AG09319 (cell line): ENCODE measurements at places on chromosomes 7 and 10.

DNA sequence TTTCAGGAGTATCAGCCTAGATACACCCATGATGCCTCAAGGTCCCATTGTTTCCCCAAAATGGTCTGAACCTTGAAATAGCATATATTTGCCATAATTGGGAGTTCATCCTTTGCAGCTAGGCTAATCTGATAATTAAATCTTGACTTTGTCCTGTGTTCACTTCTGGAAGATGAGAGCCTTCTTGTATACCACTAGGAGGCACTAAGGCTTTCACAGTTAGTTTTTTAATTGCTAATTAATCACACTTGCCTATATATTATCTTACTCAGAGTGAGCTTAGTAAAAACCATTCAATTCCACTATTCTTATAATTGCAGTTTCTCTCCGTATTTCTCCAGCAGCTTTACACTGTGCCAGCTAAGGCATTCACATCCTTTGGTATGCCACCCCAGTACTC, 48.7 kb upstream of the MAGI2 start:
- no peak for DNase-seq

DNA sequence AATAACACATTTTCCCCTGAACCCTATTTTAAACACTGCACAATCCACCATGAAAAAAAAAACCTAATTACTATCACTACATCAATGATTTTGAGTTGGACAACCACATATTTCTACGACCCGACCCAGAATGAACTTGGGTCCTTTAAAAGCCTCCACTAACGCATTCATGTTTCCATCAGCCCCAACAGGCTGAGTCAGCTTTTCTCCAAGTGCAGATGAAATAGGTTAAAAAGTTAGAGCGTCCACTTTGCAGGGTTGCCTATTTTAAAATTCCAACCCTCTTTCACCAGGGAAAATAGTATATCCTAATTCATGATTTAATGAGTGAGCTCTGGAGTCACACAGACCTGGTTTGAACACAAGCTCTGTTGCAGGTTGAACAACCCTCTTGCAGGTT, 501.0 kb upstream of the SORCS1 start:
- DNase-seq = no peak

- no peak for DNase-seq
Observed at GRCh38 chr7:37234334-37234733, 214.3 kb downstream of the ELMO1 start.

GRCh38 chr7:73918926-73919693, 58.2 kb downstream of the TMEM270 start:
- no peak for DNase-seq

GRCh38 chr10:33596422-33596821, 262.0 kb upstream of the NRP1 start:
- no peak for DNase-seq

- DNase-seq = no peak
Observed at GRCh38 chr7:130191791-130192190, 13.4 kb downstream of the TMEM209 start.

DNA sequence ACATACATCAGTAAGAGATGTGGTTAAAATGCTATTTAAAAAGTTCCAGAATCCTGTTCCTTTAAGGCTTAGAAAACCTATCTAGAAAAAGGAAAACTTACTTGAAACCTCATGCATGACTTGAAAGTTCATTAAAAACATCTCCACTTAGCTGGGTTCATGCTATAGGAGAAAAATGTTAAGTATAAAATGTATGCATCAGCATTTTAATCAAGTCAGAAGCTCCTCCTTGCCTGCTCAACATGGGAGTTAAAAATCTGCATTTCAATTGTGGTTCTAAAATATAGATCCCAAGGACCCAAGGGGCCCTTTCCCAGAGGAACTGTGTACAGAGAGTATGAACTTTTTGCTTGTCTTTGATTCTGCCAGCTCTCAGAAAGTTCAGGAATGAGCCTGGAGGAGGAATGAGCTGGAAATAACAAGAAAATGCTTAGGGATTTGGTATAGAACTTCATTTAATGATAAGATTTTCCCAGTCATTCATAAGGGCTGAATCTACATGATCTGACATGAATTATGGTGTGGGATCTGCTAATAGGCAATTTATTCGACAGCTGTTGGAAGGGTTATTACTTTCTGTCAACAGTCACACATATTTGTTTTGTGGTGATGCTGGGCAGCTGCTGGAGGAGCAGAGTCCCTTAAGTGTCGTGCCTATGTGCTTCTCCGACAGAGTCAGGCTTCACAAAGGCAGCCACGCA, 85.6 kb upstream of the MTPN start:
- no peak for DNase-seq

DNA sequence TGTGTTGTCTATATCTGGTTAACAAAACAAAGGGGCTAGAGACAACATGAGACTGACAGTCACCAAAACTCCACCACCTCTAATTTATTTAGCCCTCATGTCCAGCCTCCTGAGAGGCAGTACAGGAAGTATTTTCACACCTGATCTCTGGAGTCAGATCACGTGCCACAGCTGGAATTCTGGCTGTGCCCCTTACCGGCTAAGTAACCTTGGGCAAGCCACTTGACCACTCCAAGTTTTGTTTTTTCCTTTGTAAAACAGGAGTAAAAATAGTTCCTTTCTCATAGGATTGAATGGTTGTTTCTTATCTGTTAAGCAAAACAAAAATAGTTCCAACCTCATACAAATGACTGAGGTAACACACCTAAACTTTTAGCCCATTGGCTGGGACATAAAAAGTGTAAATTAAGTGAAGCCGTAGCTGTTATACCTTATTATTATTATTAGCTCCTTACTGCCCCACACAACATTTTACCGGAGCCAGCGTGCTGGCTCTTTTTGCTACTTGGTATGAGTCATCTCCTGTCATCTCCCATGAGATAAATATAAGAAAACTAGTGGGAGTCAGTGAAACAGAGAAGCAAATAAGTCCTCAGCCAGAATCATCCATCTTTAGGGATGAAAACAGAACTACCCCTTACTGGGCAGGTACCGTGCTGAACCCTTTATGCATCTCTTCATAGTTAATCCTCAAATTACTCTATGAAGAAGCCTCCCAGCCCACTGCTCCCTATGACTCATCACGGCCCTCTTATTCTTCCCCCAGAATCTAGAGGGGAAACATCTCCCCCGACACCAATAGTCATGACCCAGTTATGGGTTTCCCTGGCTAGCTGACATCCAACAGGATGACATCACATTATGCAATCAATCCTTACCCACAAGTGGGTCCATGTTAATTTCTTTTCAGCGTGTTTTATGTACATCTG, 44.9 kb downstream of the PPP1R3C start:
- DNase-seq = no peak

DNA sequence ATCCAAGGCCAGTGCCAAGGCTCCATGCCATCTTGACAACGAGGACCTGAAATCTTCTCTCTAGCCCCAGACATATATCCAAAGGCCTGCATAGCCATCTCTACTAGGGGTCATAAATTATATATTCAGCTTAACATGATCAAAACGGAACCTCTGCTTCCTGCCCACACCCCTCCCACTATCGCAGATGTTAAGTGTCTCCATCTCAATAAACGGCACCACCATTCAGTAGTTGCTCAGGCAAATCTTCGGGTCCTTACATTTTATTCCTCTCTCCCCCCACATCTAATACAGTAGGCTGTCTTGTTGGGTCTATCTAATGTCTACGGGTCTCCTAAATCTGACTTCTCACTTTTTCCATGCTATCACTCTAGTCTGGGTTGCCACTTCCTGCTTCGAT, 201.1 kb upstream of the PLXNA4 start:
- DNase-seq = no peak

- DNase-seq = no peak
Observed at GRCh38 chr7:16484453-16485158, 19.1 kb upstream of the SOSTDC1 start.

- DNase-seq = no peak
Observed at GRCh38 chr10:87605628-87606251, 53.9 kb upstream of the PAPSS2 start.

- DNase-seq = no peak
Observed at GRCh38 chr10:29011516-29011915, 277.4 kb upstream of the LYZL1 start.

- no peak for DNase-seq
Observed at GRCh38 chr10:5565671-5566581, 41.2 kb downstream of the CALML3 start.

DNA sequence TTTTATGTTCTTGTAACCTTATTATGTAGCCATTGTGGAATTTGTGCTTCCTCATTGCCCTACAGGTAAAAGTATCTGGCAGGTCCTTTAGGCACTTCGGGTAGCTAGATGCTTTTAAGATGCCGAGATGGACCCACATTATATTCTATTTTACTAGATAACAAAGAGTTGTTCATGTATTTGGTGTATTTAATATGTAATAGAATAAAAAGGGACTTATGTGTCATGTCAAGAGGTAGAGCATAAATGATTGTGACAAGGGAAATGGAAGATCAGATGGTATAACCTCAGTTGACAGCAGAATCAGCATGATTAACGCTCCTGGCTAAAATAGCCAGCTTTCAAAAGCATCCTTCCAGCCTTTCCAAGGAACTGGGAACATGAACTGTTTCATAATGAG, 50.6 kb downstream of the NPY start:
- no peak for DNase-seq

DNA sequence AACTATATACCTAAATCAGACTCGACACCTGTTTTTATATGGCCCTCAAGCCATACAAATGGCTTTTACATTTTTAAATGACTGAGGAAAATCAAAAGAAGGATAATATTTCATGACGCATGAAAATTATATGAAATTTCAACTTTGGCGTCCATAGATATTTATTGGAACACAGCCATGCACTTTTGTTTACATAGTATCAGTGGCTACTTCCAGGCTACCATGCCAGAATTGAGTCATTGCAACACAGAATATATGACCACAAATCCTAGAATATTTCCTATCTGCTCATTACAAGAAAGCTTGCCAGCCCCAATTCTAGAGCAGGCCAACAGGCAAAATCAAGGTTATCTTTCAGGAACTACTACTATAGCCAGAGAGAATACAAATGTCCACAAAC, 29.3 kb downstream of the AFAP1L2 start:
- DNase-seq = no peak

- DNase-seq = no peak
Observed at GRCh38 chr7:148915211-148915610, 31.1 kb upstream of the EZH2 start.

GRCh38 chr7:142440906-142441411, 183.1 kb upstream of the PRSS58 start:
- DNase-seq = no peak

- no peak for DNase-seq
Observed at GRCh38 chr7:1187127-1187526, 27.1 kb upstream of the ZFAND2A start.

- DNase-seq = no peak
Observed at GRCh38 chr7:87028636-87029035, 30.8 kb downstream of the ELAPOR2 start.

- no peak for DNase-seq
Observed at GRCh38 chr10:7408291-7409044, 2.4 kb downstream of the SFMBT2 start.

DNA sequence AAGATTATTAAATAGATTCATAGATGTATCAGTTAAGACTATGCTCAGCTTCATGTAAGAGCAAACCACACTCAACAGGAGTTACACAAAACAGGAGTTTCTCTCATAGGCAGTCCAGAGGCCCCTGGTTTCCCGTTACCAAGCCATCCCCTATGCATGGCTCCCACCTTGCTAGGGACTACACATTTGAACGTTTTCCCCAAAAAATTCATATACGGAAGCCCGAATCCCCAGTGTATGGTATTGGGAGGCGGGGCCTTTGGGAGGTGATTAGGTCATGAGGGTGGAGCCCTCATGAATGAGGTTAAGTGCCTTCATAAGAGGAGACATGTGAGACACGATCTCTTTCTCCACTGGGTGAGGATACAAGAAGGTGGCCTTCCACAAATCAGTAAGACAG, 29.1 kb downstream of the RSU1 start:
- DNase-seq = no peak

GRCh38 chr10:200405-200804, 65.2 kb downstream of the ZMYND11 start:
- no peak for DNase-seq

- no peak for DNase-seq
Observed at GRCh38 chr7:148523550-148523949, 67.0 kb upstream of the C7orf33 start.

DNA sequence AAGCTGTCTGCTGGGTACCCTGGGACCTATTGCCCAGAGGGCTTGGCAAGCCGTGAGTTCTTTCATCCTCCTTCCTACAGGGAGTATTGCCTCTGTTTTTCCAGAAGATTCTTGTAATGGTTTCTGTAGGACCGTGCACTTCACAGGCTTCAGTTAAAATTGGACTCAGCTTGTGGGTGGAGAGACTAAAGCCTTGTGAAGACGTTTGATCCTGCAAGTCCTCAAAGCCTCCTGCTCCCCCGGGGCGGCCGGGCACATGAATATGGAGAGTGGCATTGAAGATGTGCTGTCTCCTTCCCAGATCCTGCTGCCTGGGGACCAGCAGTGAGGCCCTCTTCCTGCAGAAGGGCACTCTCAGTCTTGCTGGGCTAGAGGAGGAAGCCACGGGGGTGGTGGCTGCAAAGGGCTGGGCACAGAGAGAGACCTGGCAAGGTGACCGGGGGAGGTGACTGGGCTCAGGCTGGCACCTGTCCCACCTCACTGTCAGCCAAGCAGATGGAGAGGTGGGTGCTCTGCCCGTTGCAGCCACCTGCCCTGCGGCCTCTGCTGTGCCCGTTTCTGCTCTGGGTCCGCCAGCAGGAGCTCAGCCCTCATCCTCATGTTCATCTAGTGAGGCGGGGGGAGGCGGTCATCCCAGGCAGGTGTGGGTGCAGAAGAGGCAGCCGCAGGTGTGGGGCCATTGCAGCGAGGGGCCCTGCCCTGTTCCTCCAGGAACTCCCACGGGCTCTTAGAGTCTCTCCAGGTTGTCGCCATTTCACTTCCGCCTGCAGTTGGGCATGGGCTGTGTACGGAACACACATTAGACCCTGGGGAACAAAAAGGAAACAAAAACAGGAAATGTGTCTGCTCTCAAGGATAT, 55.7 kb downstream of the TMEM209 start:
- DNase-seq = no peak

DNA sequence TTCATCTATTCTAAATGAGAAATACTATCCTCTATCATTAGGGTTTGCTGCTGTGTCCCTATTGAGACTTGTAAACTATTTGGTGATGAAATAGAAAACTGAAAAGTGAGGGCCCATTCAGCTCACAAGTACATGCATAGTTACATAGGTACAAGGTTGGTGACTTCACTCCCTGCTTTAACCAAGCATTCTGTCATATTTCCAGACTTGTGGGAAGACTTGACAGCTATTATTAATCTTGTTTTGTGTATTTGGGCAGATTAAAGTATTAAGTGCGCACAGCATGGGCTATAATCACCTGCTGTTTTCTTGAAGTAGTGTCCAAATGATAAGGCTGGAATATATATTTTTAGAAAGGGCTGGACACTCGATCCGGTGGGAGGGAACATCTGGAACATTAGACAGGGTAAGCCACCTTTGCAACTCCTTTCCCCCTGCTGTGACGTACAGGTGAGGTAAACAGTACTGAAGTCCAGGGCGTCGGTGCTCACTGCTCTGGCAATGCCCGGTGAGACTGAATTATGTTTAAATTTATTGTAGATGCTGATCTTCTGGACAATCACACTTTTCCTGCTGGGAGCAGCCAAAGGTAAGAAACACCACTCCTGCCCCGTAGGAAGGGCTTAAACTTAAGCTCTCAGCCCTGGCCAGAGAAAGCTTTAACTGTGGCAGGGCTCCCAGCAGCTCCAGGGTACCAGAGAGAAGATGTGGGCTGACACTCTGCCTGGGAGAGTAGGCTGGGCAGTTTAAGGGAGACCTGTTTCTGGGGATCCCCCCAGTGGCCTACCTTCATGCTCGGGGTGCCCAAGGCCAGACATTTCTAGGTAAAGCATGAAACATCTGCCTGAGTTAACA, at the start of gene PNLIPRP1:
TSS of gene PNLIPRP1 (plus strand) at position 370 of the 855 bp plus-strand sequence. CDS start at position 541, 171 bp downstream.
- DNase-seq = no peak

GRCh38 chr10:104641937-104642657, 1.0 kb downstream of the SORCS3 start:
- no peak for DNase-seq
